Fibroblast of skin of right quadriceps (primary cell): ENCODE measurements at places on chromosomes 4 and X.
A peak's percentile ranks its signal among the peaks of the same experiment; 100 is the strongest.

- DNase-seq = peak; percentile 41
Observed at GRCh38 chrX:16488959-16489358, 161.0 kb upstream of the S100G start.

DNA sequence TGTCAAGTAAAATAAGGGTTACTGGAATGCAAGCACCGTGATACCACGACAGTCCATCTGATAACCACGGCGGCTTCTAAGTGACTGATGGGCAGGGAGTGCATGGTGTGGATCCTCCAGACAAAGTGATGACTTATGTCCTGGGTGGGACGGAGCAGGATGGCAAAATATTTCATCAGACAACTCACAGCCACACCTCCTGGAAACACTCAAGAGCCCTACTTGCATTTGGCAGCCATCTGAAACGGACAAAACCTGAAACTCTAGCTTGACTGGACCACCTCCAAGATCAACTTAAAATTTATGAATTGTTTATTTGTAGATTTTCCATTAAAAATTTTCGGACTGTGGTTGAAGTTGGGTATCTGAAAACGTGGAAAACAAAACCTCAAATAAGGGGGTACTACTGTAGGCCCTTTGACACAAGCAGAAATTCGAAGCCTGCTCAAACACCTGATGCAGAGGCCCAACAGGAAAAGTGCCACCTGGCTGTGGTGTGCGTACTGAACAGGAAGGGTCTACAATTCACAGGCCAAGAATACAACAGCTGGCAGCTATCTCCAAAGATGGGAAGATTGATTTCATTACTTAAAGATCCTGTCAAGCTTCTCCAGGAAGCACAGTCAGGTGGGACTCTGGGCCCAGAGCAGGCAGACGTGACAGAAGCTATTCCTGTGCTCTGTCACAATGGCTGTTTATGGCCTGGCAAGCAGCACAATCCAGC, 26.0 kb downstream of the LRIT3 start:
- peak; percentile 33 for DNase-seq

- no peak for DNase-seq
Observed at GRCh38 chr4:110412354-110413065, 63.4 kb upstream of the ENPEP start.

GRCh38 chr4:152968806-152969394, 32.8 kb downstream of the FHDC1 start:
- no peak for DNase-seq

DNA sequence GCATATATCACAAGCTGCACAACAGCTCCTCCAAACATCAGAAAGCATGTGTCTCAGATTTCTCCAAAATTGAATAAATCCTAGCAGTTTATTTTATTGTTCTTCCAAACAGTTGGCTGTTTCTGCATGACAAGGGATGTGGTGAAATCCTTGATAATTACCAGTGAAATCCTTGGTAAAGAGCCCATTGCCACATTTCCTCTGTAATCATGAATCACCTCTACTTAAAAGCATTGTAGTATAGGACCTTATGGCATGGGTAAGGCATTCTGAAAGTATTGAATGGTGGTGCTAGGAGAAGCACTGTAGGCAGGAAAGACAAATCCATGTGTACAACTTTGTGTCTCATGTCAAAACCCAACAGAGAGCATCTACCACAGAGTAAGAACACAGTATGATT, 135.8 kb upstream of the NDST3 start:
- peak; percentile 56 for DNase-seq

GRCh38 chrX:18920079-18920478, 63.8 kb downstream of the PHKA2 start:
- DNase-seq = no peak

GRCh38 chr4:138805736-138806135, 209.8 kb upstream of the NOCT start:
- no peak for DNase-seq

GRCh38 chrX:30618160-30618765, 35.0 kb upstream of the GK start:
- no peak for DNase-seq

GRCh38 chr4:145605941-145606340, 13.2 kb upstream of the MMAA start:
- DNase-seq = no peak

- no peak for DNase-seq
Observed at GRCh38 chr4:86393749-86394148, 33.9 kb upstream of the MAPK10 start.

- DNase-seq = peak; percentile 76
Observed at GRCh38 chr4:40915318-40916217, 165.8 kb downstream of the NSUN7 start.

DNA sequence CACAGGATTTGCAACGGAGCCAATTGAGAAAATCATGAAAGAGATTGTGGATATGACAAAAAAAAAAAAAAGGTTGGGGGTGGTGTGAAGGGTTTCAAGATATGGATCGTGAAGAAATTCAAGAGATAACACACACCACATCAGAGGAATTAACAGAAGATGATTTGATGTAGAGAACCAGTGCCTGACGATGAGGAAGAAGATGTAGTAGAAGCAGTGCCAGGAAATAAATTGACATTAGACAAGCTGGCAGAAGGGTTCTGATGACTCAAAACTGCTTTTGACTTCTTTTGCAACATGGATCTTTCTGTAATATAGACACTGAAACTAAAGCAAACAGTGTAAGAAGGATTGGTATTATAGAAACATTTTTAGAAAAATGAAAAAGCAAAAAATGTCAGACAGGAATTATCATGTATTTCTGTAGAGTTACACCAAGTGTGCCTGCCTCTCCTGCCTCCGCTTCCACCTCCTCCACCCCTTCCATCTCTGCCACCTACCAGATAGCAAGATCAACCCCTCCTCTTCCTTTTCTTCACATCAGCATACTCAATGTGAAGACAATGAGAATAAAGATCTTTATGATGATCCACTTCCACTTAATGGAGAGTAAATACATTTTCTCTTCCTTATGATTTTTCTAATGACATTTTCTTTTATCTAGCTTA, 127.5 kb upstream of the OTUD4 start:
- DNase-seq = no peak

GRCh38 chr4:38663090-38663800, 754 bp upstream of the KLF3 start:
- peak; percentile 34 for DNase-seq

DNA sequence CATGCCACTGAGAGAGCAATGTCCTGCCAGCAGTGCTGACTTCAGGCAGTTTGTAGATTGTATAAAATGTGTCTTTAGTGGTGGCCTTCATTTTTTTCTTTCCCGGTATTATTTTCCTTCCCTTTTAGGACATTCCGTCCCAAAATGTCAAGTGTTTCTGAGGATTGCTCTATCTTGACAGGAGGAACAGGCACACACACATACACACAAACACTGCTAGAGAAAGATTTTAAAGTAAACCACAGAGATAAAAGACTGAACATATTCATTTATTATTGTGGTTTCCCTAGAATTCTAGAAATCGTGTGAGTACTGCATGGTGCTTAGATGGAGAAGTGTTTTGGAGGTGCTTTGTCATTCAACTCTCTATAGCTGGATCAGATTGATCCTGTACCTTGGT, 111.9 kb downstream of the GABRB1 start:
- DNase-seq = no peak

GRCh38 chr4:38367642-38368174, 296.3 kb upstream of the KLF3 start:
- DNase-seq = no peak

GRCh38 chrX:119529345-119530276, 35.6 kb downstream of the STEEP1 start:
- DNase-seq = no peak

GRCh38 chr4:183416879-183417755, 27.3 kb upstream of the CDKN2AIP start:
- no peak for DNase-seq

- DNase-seq = no peak
Observed at GRCh38 chrX:120023259-120023658, 54.2 kb downstream of the RHOXF2B start.

- peak; percentile 49 for DNase-seq
Observed at GRCh38 chrX:15349046-15349445, 13.7 kb upstream of the PIGA start.

DNA sequence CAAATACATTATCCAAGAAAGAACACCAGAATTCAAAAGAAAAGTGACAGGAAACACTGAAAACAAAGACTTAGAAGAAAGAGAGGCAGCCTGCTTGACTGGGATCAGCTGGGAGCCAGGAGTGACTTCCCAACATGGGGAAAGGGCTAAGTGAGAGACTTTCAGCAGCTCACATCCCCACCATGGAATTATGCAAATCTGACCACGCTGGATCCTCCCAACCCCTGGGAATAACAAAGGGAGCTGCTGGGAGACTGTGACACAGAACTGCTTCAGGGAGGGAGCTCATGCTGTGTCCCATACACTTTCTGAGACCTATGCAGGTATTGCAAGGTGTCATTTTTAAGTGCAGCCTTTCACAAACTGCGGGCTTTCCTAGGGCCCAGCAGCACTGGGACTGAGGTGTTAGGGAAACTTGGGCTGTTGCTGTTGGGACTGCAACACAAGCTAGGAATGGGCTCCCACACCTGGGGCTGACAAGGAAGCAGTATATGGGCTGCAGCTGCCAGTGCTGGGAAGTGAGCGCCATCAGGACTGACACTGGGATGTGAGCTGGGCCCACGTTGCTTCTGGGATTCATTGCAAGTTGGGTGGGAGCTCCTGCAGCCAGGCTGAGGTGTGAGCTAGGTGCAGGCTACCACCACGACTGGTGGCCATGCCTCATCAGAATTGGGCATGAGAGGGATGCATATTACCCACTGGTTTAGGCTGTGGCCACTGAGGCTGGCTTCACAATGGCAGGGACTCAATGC, 139.1 kb downstream of the KDR start:
- DNase-seq = no peak

DNA sequence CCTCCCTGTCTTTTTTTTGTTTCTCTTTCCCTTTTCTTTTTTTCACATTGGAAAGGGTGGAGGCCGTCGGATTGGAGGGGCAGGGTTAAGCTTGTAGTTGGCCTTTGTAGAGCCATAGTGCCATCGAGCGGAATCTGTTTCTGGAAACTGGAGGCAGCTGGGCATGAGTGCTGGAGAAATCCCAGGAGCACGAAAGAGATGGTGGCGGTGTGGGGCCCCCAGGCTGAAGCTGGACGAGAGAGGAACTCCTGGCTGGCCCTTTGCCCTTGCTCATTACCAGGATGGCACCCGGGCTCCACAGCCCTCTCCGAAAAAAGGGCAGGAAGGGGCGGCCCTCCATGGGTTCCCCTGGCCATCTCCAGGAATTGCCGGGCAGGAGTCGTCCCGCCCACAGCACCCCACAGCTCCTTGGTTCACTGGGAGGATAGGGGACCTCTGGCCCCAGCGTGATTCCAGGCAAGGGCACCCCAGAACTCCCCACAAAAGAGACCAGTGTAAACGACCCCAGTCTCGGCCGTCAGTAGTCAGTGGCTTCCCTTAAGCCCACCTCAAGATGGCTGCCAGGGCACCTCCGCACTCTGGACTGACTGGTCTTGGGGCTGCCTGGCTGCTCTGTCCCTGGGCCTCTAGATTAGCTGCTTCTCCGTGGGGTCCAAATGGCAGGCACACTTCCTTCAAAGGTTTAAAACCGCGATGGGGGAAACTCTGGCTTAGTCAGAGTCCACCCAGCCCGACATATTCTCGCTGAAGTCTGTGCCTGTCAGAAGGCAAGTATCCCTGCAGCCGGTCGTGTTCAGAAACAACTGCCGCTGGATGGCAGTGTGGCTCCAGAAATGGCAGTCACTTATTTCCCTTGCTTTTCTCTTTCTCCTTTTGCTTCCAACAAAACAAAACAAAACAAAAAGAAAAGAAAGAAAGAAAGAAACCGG, 74.1 kb downstream of the NBDY start:
- peak; percentile 34 for DNase-seq

DNA sequence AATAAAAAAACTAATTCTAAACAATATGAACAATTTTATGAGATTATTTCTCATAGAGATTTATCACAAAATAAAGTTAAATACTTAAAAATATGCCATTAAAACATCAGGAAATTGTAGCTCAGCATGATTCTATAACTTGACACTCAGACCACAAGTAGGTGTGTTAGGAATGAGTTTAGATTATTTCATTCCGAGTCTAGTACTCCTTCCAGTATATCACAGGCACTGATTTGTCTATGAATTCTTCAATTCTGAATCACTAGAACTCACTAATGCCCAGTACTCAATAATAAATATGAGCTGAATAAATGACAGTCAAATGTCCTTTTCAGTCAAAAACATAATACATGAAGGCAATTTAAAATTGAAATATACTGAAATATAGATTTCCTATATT, 22.2 kb downstream of the BOD1L1 start:
- no peak for DNase-seq

GRCh38 chr4:20268028-20268427, 16.3 kb downstream of the SLIT2 start:
- no peak for DNase-seq

DNA sequence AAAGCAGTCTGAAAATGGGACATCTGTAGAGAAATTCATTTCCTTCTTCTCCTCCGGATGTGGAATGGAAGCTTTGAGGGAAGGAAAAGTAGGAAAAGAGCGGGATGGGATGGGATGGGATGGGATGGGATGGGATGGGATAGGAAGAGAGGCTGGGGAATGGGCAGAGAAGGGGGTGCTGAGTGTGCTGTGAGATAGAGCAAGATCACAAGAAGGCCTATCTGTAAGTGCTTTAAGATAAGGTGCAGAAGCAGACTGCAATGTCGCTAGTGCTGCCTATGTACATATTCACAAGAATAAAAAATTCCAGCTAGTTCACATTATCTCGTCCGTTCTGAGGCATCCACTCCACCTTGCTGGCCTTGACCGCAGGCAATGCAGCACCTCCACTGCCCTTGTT, 86.2 kb downstream of the IRF2 start:
- DNase-seq = no peak

DNA sequence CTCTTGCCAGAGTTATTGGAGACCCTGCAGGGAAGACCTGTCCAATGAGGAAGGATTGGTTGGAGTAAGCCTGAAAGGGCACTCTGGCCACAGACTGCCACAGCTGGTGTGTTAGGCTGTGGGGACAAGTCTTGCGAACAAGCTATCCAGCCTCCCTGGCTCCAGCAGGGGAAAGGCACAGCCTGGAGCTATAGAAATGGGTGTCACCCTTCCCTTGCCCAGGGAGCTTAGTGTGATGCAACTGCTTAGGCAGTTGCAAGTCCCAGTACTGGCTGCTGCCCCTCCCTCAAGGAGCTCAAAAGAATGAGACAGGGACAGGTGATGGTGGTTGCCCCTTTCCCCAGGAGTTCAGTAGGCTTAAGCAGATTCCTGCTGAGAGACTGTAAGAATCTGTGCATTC, 165.7 kb upstream of the CT83 start:
- DNase-seq = no peak

GRCh38 chr4:73450398-73451004, 14.5 kb downstream of the AFP start:
- peak; percentile 90 for DNase-seq
